ENCODE measurements at places on chromosomes 7 and 10. TPM values are rescaled to one million over a fixed set of nuclear protein-coding genes. Genes with fewer than 3 reads are reported as not detected.

DNA sequence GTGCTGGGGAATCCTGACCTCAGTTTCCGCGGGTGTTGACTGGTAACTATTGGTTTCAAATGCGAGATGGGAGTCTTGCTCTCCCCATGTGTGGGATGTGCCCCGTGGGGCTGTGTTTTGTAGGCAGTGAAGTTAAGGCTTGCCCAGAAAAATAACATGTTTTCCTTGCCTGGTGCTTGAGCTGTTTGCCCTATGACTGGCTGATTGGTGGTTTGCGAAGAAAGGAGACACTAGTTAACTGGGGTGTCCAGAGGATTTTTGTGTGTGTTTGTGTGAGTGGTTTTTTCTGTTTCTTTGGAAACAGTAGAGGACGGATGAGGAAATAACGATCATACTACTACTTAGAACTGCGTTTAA, 61.9 kb downstream of the CREB5 start:
- DNase-seq = no peak

DNA sequence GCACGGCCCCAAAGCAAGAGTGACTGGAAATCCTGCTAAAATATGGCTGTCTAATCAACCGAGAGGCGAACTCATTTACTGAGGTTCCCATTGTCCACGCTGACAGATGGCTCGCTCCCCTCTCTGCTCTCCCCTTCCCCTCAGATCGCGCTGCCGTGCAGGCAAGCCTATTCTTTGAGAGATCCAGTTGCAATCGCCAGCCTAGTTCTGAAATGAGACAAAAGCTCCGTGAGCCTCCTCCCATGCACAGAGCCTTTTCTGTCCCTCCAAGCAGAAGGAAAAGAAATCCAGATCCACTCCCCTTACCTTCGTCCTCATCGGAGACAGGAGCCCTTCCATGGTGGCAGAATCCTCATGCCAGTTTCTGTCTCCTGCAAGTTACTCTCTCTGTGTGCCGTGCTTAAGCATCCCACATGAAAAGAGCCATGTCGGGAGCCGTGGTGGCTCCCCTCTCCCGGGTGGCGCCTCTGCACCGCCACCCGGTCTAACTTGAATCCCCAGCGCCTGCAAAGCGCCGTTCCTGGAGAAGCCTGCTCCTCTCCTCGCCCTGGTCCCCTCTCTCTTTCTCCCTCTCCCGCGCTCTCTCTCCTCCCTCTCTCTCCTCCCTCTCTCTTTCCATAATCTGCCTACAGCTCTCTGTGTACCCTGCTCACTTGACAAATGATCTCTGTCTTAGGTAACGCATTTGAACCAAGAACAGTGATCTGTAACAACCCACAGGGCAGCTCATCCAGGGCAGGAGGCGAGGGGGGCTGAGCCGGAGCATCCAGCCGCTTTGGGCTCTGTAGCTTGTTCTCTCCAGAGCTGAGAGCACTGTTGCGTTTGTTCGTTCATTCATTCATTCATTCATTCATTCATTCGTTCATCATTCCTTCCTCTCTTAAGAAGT, 156.8 kb downstream of the FRMD4A start:
- no peak for DNase-seq

GRCh38 chr10:124698545-124699469, 45.4 kb downstream of the FAM53B start:
- no peak for DNase-seq

GRCh38 chr7:134420424-134421125, 38.3 kb downstream of the AKR1B1 start:
- no peak for DNase-seq

DNA sequence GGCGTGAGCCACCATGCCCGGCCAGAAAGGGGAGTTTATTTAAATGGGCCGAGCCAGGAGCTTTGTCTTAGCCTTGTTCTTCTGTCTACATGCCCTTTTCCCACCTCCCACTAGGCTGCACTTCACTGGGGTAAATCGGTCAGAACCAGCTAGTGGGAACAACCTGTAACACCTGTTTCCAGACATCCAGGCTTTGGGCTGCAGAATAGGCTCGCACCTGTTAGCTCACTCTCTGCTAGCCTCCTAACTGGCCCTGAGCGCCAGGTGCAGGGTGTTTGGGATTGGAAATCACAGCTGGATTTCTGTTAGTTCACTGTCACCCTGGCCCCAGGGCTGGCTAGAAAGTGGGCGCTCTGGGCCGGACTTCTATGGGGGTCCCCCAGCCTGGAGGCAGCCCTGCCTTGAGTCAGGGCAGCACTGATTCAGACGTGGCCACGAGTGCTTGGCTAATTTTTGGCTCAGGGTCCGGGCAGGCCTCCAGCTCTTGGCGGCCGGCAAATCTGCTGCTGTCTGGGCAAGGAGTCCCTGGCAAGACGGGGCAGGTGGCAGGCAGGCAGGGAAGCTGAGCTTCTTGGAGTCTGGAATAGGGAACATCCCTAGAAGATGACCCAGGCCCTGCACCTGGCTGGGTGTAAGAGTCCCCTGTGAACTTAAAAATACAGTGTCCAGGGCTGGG, 48.6 kb downstream of the GTF2IRD1 start:
- no peak for DNase-seq

DNA sequence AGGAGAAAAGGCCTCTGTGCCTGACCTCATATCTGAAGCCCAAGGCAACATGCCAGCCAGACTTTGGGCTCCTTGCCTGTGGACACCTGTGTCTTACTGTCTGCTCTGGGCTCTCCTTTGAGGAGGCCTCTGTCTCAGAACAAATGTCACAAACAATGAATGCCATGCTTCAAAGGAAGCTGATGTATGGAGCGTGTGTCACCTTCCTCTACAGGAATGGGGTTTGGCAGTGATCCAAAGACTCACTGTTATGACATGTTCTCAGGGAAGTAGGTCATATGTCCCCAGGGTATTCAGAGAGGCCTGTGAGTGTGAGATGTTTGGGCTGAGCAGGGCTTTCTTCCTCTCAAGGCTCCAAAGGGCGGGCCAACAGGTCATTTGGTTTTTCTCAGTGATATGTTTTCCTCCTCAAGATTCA, 38.4 kb downstream of the PTPRE start:
- no peak for DNase-seq

DNA sequence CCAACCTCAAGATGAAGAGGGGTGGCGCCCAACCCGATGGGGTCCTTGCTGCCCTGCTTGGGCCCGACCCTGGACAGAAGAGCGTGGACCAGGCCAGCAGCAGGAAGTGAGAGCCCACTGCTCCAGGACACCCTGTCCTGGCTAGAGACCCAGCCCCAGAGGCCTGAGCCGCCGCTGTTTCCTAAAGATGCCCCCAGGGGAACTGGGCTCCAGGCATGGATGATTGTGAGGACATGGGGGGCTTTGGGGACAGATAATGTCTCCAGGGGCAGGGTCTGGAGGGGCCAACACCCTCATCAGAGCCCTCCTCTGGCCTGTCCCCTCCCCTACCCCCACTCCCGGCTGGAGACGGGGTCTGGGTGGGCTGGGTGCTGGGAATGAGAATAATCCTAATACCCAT, 71.7 kb downstream of the MYL10 start:
- DNase-seq = no peak

- no peak for DNase-seq
These were observed 118.0 kb downstream of the BUB3 start for GRCh38 chr10:123272171-123272570.

DNA sequence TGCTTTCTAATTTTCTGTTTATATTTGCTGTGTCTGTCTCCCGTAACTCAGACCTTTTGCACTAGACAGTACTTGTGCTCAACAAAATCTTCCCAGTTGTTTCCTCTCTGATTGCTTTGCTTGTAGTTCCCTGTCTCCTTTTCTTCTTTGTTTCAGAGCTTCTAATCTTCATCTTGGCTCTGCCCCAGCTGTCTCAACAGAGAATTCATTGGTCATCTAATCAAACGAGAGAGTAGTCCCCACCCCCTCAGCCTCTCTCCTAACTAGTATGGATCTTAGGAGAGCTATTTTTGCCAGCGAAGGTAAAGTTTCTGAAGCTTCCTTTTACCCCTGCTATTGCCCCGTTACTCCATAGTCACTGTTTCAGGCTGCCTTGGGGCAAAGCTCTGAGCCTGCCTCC, 32.8 kb downstream of the SLC26A4 start:
- DNase-seq = no peak

- no peak for DNase-seq
These were observed 301.3 kb downstream of the RNLS start for GRCh38 chr10:88281592-88282347.

- DNase-seq = no peak
These were observed 200.8 kb upstream of the PPP2R2D start for GRCh38 chr10:131700032-131700431.

DNA sequence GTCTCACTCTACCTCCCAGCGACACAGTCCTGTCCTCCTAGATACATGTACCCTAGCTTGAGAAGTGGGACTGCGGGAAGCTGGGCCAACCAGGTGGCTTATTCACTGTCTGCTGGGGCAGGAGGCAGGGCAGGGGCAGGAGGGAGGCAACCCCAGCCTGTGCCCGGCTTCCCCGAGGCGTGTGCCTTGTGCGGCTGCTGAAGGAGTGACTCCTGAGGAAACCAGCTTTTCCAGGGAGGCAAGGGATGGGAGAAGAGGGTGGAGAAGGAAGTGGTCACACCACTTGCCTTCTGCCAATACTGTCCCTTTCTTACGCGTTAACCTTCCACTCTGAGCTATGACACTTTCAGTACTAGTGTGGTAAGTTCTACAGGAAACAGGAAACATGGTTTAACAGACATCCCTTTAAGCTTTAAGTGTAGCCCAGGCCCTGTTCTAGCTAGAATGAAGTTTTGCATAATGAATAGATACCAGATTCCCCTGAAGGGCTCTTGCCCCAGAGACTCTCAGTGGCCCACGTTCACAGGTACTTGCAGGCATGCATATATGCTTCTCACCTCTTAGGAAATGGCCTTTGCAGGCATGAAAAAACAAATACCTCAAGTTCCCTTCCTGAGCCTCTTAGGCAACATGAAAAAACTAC, 40.6 kb downstream of the SYPL1 start:
- DNase-seq = no peak

DNA sequence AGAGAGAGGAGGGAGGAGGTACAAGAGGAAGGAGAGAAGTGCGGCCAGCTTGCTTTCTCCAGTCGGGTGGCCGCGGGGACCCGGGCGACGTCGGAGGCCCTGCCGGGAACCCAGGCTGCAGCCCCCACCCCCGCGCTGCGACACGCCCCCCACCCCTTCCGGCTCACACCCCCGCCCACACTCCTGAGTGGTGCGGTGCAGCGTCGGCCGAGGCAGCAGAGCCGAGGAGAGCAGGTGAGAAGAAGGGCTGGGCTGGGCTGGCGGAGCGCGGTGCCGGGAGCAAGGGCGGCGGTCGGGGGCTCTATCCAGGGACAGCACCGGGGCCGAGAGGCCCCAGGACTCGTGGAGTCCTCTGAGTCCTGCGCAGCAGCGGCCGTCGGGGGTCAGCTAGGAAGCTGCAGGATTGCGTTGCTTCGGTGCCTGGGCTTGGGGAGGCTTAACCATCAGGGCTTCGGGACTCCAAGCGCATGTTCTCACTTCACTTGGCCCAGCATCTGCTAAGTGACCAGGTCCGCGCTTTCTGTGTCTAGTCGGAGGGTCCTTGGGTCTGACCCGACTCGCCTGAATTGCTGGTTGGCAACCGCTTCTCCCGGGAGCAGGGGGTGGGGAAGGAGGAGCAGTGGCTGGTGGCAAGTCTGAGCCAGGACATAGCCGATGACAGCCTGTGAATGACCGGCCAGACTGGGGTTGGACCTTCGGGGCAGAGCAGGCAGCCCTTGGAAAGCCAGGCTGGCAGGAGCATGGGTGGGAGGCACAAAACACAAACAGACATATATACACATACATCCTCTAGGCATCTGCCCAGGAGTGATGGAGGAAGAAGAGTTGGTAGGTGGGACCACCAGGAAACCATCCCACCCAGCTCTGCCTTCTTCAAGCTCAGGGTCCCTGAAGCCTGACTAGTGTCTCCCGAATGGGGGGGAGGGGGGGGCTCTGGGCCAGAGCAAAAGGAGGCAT, 683 bp downstream of the CHAT start:
- no peak for DNase-seq

- no peak for DNase-seq
These were observed 83.2 kb upstream of the BAIAP2L1 start for GRCh38 chr7:98483964-98484545.

- no peak for DNase-seq
These were observed 124.4 kb upstream of the ITGB1 start for GRCh38 chr10:33082373-33082895.

DNA sequence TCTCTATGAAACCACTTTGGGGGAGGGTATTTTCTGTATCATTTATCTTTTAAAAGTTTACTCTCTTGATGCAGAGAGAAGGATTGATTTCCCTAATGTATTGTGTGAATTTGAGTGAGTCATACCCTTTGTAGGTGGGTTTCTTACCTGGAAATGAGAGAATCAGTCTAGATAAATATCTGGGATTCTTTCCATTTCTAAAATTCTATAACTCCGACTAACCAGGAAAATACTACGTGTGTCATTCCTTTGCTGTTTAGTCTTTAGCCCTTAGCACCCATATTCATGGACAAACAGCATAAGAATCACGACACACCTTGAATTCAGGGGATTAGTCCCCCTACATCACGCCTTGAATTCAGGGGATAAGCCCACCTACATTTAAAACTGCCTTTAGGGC, 139.1 kb downstream of the GATA3 start:
- DNase-seq = no peak

DNA sequence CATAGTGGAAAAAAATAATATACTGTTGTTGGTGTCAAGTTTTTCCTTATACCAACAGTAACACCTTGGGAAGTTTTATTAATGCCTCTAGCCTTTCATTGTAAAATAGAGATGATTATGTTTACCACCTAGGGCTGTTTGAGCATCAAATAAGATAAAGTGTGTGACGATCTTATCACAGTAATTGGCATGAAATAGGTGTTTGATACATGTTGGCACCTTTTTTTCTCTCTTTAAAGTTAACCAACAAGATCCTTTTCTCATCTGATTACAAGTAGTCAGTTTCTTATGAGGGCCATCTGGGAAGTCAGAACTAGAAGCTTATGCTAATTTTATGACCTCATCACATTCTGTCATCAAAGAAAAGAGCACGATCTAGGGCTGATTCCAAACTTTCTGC, 669.5 kb downstream of the CCSER2 start:
- no peak for DNase-seq

- no peak for DNase-seq
These were observed 2.2 kb upstream of the ATP6V0E2 start for GRCh38 chr7:149871576-149871975.

Gene SFTPD
- total RNA-seq = 1.5 TPM

Gene SLC13A1
- not detected for total RNA-seq

Gene THNSL1
- total RNA-seq = 2.7 TPM

Gene SH2D4B
- not detected for total RNA-seq

Data from tibial nerve (tissue), 4 donors.